Ureter (tissue), 1 donor: ENCODE measurements at places on chromosomes 4 and X. TPM values are rescaled to one million over a fixed set of nuclear protein-coding genes. Genes with fewer than 3 reads are reported as not detected.
A peak's percentile ranks its signal among the peaks of the same experiment; 100 is the strongest.

DNA sequence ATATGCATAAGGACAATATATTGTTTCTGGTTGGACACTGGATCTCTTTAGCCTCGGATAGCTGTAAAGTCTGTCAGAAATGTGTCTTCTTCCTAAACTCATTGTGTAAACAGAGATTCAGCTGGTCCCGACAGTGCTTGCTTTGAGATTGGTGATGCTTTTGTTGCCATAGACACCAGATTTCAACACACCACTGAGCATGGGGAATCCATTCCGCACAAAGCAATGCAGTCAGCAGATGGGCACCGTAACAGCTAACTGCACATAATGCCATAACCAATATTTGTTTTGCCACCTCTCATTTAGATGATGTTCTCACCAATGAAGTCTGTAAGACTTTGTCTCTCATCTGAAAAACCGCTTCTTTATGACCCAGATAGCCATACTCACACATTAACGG, 33.3 kb upstream of the FAM47C start:
- no peak for DNase-seq

Gene GPR50
- total RNA-seq, result not detected

DNA sequence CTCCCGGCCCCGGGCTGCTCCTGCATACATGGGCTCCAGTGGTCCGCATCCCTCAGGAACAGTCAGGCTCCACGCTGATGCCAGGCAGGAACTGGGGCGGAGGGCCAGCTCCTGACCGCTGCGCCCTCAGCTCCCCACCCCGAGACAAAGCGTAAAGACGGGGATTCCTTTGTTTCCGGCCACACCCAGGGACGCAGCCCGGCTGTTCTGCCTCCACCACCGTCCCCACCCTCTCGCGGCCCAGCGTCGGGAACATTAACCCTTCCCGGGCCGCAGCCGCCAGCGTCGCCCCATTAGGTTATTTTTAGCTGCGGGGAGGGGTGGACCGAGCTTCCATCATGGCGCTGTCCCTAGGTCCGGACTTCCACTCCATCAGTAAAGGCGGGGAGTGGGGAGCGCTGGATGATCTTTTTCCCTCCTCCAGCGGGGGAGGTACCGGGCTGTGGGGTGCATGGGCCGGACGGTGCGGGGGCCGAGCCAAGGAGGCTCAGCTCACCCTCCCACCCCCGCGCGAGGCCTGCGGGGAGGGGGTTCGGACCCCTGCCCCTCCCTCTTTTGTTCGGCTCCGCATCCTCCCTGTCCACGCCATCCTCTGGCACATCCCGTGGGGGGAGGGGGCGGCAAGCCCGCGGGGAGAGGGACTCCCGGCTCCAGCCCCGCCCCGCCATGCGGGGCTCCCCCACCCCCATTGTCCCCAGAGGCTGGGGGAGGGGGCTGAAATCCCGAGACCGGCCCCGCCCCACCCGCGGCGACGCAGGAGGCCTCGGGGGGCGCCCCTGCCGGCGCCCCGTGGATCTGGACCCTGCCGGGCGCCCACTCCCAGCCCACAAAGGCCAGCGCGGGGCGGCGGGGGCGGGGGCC, 5.3 kb downstream of the CRMP1 start:
- DNase-seq, result no peak

DNA sequence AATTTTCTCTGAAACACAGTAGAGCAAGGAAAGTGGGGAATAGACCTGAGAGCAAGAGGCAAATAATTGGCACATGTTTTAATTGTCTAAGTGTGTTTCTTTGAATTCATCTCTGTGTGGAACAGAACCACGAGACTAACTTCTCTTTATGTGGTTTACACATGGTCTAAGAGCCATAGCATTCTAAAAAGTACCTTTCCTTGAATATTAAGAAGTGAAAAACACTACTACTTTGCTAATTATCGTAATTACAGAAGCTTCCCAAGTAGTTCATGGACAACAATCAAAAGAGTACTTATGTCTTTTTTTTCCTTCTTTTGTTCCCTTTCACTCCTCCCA, 2.9 kb upstream of the CYBB start:
- no peak for DNase-seq

DNA sequence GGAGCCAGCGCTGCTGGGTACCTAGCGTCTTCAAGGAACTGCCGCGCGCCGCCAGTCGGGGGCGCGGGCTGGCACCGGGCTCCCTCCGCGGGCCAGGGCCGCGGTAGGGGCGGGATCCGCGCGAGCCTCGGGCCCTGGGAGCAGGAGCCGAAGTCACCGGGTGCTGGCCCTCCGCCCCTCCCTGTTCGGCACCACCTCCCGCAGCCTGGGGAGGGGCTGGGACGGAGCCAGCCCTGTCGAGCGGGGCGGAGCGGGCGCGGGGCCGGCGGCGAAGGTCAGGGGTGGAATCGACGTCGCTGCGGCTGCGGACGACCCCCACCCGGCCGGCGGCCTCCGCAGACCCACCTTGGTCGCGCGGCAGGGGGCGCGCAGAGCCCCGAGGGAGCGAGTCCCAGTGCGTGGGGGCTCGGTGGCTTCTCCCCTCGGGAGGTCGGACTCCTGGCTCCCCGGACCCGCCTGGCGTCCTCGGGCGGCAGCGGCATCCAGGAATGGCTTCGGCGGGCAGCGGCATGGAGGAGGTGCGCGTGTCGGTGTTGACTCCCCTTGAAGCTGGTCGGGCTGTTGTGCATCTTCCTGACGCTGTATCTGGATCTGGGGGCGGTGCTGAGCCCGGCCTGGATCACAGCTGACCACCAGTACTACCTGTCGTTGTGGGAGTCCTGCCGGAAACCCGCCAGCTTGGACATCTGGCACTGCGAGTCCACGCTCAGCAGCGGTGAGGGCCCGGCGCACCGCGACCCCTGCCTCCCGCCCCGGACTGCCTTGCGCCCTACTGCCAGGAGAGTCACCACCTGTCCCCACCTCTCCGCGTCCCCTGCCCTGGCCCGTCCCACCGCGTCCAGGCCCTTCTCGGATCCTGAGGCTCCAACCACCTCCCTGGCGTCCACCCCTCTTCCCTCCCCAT, 50.5 kb upstream of the FAM47C start:
- no peak for DNase-seq

Gene FOXR2
- total RNA-seq, result not detected

- no peak for DNase-seq
Measured at GRCh38 chr4:140662082-140662869, 93.5 kb upstream of the UCP1 start.

DNA sequence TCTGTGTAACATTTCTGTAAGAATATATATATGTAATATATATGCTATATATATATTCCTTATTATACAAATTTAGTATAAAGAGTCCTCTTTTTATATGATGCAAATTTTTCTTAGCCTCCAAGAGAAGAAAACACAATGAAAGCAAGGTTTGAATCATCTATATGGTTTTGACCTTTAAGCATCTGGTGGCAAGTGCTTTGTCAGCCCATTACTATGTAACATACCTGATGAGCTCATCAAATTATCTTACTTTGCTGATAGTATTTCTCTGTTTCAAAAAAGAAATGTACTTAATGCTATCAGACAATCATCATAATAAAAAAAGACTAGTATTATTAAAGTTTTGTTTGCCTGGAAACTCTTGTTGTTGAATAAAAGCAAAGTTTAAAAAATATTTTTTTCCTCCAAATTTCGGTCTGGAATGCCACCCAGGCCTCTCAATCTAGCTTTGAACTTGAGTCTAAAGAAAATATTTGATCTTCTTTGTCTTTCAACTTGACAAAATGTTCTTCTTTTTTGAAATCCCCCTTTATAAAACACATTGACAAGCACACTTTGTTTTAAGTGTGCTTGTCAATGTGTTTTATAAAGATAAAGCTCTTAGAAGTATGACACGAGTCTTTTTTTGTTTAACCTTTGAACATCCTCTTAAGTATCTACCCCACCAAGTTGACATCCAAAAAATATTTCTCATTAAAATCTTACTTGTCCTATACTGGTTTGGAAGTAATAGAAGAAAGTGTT, 26.2 kb downstream of the ZNF330 start:
- no peak for DNase-seq

- DNase-seq, result no peak
Measured at GRCh38 chr4:98466868-98467599, 191.4 kb downstream of the TSPAN5 start.

GRCh38 chr4:109296527-109296926, 5.9 kb downstream of the COL25A1 start:
- DNase-seq, result no peak

- DNase-seq, result peak; percentile 77
Measured at GRCh38 chrX:70454441-70455365, 10.1 kb downstream of the DLG3 start.

GRCh38 chr4:154507156-154507555, 15.6 kb upstream of the DCHS2 start:
- DNase-seq, result no peak

GRCh38 chr4:174396599-174397110, 112.9 kb downstream of the CEP44 start:
- DNase-seq, result no peak

GRCh38 chr4:28451346-28451745, 1590.7 kb downstream of the STIM2 start:
- no peak for DNase-seq

Gene GPR82
- 0.26 TPM for total RNA-seq

DNA sequence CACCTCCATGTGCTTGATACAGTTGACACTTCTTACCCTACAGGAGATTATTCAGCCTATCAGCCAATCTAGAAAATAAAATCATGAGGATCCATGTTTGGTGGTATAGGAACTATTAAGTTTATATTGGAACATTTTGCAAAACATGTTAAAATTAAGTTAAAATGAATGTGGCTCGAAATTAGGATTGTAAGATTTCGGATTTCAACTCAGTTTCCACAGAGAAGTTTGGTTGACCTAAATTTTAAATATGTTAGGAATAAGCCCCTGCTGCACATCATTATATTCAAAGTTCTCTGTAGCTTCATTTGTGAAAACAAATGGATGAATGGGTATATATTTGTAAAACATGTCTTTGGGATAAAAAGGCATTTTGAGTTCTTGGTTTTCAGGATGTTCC, at the start of gene RAB40A:
Gene RAB40A, minus strand, starts transcription at position 101 of the 400 bp plus-strand sequence. CDS start 18,733 bp downstream, outside the sequence.
- no peak for DNase-seq

DNA sequence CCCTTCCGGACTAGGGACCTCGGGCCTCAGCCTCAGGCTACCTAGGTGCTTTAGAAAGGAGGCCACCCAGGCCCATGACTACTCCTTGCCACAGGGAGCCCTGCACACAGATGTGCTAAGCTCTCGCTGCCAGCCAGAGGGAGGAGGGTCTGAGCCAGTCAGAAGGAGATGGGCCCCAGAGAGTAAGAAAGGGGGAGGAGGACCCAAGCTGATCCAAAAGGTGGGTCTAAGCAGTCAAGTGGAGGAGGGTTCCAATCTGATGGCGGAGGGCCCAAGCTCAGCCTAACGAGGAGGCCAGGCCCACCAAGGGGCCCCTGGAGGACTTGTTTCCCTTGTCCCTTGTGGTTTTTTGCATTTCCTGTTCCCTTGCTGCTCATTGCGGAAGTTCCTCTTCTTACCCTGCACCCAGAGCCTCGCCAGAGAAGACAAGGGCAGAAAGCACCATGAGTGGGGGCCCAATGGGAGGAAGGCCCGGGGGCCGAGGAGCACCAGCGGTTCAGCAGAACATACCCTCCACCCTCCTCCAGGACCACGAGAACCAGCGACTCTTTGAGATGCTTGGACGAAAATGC, at the start of gene WAS:
Gene WAS, plus strand, starts transcription at position 389 of the 572 bp plus-strand sequence. Its CDS starts 55 bp downstream, at position 444.
- no peak for DNase-seq

Gene SYAP1
- 27.3 TPM for total RNA-seq

GRCh38 chrX:153401133-153401764, at the start of gene PNMA6E:
Gene PNMA6E (minus strand): TSS chrX:153401350. CDS start chrX:153398849, 2,501 bp downstream.
- no peak for DNase-seq

Gene SMAD1
- 43.7 TPM for total RNA-seq

DNA sequence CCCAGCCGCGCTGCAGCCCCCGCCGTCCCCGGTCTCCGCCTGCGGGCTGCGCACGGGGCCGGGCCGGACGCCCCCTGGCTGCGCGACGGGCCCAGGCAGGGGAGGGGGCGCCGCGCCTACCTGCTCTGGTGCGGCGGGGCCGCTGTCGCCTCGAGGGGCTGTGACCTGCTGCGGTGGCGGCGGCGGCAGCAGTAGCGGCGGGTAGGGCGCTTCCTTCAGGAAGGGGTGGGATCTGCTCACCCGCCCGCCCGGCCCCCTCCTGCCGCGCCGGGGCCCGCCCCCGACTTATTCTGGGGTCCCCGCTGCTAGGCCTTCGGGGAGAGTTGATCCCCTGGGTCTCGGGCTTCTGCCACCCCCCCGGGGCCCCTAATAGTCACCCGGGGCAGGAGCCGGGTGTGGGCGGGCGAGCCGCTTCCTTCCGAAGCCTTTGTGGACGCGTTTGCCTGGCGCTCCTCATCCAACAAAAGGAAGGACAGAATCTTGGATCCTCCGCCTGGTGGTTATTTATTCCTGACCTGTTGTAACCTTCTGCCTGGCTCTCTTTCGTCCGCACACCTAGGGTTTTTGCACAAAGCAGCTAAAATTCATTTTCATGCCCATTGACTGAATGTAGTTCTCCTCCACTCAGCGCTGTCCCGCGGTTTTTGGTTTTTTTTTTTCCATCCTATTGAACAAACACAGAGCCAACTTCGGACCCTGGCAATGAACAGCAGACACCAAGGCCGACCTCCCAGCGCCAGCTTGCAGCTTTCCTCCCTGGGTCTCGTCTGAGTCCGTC, at the start of gene TMEM150C:
Gene TMEM150C, minus strand, starts transcription at position 203 of the 778 bp plus-strand sequence. CDS start 57,331 bp downstream, outside the sequence.
- DNase-seq, result no peak

Gene ADH1A
- not detected for total RNA-seq

Gene TLR2
- 13.9 TPM for total RNA-seq

- no peak for DNase-seq
Measured at GRCh38 chrX:1111601-1112300, 100.7 kb downstream of the CRLF2 start.

GRCh38 chr4:89108091-89108490, 3.2 kb upstream of the TIGD2 start:
- no peak for DNase-seq

Gene S100P
- 2,292 TPM for total RNA-seq

GRCh38 chr4:17367201-17367600, 144.7 kb downstream of the QDPR start:
- DNase-seq, result no peak

GRCh38 chr4:111506706-111507105, 638.5 kb upstream of the FAM241A start:
- no peak for DNase-seq

Gene GYG2
- total RNA-seq, result 4.9 TPM

- no peak for DNase-seq
Measured at GRCh38 chr4:184893801-184894571, 68.2 kb upstream of the ACSL1 start.

Gene MAGEA8
- not detected for total RNA-seq
